Activated CD4-positive, alpha-beta T cell treated with anti-CD3 and anti-CD28 coated beads, Interleukin-2, amount 10 ng/mL, durations not matched to agents 7 days and 5 days (primary cell): ENCODE measurements at places on chromosomes 6 and 20. TPM values are rescaled to one million over a fixed set of nuclear protein-coding genes. Genes with fewer than 3 reads are reported as not detected.

GOPC gene
- 24.1 TPM for total RNA-seq

- DNase-seq: peak; percentile 9
These were observed 6.1 kb downstream of the UBD start for GRCh38 chr6:29553268-29554057.

DNA sequence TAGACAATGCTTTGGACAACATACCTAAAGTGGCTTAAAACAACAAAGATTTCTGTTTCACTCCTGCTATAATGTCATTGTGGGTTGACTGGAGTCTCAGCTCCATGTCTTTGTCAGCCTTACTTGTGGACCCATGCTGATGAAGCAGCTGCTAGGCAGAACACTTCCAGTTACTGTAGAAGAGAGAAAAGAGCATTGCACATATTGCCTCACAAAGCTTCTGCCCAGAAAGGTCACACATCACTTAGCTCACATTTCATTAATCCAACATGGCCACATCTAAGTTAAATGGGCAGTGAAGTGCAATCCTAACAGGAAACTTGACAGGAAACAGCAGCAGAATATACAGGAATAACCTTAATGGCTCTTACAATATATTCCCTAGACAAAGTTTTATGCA, 480.5 kb upstream of the HTR1E start:
- no peak for DNase-seq

GRCh38 chr6:21222656-21223055, 370.9 kb upstream of the SOX4 start:
- no peak for DNase-seq

DNA sequence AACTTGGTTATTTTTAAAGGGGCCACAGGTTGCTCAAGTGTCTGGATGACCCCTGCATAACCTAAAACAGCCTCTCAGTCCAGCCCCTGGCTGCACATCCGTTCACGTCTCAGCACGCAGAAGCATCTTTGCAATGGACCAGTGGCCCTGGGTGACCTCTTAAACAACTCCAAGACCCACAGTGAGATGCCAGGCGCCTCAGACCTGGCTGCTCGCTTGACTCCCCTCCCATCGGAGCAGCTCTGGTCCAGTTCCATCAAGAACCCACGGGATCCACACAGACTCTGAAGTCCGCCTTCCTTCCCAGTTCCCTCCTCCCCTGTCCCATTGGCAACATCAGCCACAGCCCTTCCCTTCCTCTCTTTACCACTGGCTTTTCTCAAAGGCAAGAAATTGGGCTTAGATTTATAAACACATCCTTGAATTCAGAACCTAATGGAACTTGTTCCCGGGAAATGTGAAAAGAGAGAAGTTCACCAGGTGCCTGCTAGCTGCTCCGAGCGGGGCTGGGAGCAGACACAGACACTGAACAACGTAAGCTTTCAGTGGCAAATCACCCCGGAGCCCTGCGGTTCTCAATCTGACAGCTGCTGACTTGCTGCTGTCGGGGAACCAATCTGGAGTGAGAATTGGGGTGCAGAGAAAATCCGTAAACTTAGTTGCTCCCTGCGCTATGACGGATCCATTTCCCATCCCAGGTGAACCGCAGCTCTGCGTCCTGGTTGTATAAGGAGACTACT, 39.6 kb upstream of the MPC1 start:
- no peak for DNase-seq

- DNase-seq: no peak
These were observed 142.1 kb downstream of the SYNDIG1 start for GRCh38 chr20:24611360-24612140.

CDH22 gene
- not detected for total RNA-seq

ENPP3 gene
- 0.35 TPM for total RNA-seq

DNA sequence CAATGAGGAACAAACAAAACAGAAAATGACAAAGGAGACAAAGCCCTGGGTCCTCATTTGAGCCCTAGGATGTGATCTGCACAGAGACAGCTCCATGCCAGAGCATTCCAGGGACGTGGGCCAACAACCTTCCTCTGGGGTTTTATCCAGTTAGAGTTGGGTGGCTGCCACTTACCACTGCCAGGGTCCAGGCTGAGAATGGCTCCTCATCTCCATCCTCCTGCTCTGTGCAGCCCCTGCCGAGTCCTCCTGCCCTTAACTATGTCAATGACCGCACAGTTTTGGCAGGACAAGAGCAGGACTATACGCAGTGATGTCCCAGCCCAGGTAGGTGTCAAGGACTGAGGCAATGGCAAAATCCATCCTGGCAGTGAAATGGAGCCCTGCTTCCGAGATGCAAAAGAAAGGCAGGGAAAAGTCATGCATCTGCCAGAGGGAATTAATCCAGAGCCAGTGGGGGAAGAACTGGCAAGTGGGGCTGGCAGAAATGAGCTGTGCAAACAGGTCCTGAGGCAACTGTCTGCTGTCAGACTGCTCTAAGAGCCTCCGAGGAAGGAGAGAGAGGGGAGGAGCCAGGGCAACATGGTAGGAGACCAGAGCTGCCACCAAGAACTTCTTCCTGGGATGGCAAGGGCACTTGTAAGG, 449.4 kb downstream of the PTPRT start:
- no peak for DNase-seq

COL20A1 gene
- not detected for total RNA-seq

DNA sequence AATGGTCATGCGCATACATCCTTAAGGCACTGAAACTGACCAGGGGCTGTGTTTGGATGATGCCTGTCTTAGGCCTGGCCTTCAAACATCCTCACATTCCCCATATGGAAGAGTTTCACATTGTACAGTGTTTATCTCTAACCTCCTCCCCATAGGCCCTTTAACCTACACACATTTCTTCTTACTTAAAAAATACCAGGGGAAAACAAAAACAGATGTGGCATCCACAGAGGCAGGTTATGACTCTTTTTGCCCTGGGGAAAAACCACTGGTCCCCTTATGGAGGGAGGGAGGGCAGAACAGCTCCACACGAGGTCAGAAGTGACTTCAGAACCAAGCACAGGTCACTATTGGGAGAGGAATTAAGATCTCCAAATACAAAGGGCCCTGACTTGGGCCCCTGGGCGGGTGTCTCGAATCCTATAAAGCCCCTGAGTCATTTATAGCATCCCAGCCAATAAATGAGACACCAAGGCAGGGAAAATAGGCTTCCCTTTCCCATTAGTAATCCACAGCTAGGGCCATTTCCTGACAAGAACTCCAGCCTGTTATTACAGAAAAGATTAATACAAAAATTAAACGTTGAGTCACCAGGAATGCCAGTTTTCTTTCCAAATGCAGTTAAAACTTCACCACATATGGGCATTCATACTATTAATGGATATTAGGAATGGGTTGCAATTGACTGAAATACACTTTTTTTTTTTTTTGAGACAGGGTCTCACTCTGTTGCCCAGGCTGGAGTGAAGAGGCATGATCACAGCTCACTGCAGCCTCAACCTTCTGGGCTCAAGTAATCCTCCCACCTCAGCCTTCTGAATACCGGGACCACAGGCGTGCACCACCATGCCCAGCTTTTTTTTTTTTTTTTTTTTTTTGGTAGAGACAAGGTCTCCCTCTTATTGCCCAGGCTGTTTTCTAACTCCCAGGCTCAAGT, 107.2 kb downstream of the ATP9A start:
- DNase-seq: no peak

LY6G6C gene
- total RNA-seq: not detected

DNA sequence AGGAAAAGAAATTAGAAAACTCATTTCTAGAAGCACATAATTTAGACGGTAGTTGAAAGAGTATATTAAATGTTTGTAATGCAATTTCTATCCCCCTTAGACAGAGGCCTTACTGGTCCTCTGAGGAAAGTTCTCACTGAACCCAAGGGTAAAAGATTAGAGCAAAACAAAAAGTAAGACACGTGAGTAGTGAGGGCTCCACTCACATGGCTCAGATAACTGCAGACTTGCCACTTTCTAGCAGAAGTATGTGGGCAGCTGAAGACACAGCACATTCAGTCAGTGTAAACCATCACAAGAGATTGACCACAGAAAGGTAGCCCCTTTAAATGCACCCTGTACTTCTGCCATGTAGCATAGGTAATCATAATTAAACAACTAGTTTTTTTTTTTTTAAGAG, 193.8 kb downstream of the BTBD9 start:
- DNase-seq: no peak

DNA sequence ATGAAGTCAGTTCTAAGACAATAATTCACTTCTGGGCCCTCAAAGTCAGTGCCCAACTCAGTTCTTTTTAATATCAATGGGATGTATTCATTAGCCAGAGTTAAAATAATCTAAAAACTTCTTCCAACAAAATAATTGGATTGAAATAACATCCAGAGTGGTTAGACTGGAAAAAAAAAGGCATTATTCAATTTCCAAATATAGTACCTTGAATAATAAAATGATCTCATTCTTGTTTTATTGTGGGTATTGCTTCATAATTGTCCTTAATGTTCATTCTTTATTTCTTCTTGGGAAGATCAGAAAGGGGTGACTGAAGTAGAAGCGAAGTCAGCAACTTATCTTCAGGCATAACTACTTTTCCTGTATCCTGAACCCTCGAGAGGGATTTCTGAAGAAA, 85.1 kb upstream of the JARID2 start:
- no peak for DNase-seq

GRCh38 chr20:45067558-45067957, 33.4 kb downstream of the KCNS1 start:
- DNase-seq: no peak

GRCh38 chr6:22366214-22366613, 69.4 kb upstream of the PRL start:
- no peak for DNase-seq

GRCh38 chr6:113644861-113645575, 212.1 kb upstream of the MARCKS start:
- no peak for DNase-seq
